ENCODE measurements at places on chromosomes 1 and 21.

DNA sequence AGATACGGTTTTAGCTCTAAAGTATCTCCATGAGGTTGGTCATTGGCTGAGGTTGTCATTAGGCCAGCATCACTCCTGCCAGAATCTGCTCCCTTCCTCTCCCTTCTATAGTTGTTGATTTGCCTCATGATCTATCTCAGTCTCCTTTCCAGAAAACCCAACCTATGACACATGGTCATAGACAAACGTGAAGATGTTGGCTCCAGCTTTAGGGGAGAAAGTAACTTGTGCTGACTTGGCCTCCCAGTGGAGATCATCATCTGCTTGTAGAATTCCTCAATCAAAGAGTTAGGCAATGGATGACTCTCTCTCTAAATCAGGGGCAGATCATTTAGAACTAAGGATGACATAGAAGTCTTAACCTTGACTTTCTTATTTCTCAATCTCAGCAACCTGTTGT lies 894.4 kb downstream of the TTLL7 start:
- DNase-seq = no peak

DNA sequence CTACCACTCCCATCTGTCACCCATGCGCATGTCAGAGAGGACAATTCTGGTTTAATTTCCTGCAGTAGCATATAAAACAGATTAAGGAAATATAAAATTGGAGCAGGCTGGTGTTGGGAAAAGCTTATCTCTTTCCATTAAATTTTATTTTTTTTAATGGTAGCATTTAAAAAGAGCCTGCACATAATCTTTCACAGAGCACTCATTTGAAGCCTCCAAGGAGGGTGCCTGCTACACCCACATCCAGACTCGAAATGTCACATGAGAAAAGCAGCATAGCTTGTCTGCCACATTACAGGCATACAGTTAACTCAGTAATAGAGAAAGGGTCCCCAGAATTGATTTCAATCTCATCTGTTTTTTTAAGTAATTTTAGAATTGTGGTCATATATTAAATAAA lies 599.0 kb downstream of the KIF26B start:
- DNase-seq = no peak

DNA sequence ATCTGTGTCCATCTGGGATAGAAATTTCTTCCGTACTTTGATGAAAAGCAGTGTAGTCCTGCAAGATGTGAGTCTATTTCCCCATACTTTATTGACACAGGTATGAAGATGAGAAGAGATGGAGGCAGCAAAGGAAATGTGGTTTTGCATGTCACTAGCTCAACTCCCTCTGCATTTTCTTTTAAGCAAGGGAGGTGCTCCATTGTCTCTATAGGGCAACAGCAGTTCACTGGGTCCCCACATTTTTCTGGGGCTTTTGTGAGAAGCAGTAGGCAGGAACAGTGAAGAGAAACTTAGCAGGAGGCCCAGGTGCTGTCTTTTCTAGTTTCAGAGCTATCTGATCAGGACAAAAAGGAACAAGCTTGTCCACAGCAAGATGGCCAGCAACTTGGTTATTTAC lies 37.1 kb downstream of the C21orf91 start:
- DNase-seq = no peak

GRCh38 chr1:196661345-196661744 lies 9.5 kb downstream of the CFH start:
- no peak for DNase-seq

- no peak for DNase-seq
These were observed 8.6 kb upstream of the ACTRT2 start for GRCh38 chr1:3012456-3013291.

GRCh38 chr1:972726-973458 lies 6.6 kb downstream of the PLEKHN1 start:
- no peak for DNase-seq

DNA sequence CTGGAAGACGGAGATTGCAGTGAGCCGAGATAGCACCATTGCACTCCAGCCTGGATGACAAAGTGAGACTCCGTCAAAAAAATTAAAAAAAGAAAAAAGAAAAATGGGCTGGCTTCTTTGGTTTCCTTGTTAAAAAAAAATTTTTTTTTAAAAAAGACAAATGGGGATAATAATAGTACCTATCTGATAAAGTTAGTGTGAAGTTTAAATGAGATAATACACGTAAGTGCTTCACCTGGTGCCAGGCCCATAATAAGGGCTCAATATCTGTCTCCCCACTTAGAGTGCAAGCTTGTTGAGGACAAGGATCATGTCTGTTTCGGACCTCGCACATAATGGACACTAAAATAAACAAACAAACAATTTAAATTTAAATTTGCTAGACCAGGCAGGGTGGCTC lies 30.0 kb upstream of the HTR1D start:
- no peak for DNase-seq

- no peak for DNase-seq
These were observed 4.8 kb upstream of the ARF1 start for GRCh38 chr1:228077565-228078330.

- peak; percentile 22 for DNase-seq
These were observed 888 bp upstream of the SNRPE start for GRCh38 chr1:203860396-203861025.

- DNase-seq = no peak
These were observed 644.0 kb downstream of the PTPRC start for GRCh38 chr1:199282751-199283305.

DNA sequence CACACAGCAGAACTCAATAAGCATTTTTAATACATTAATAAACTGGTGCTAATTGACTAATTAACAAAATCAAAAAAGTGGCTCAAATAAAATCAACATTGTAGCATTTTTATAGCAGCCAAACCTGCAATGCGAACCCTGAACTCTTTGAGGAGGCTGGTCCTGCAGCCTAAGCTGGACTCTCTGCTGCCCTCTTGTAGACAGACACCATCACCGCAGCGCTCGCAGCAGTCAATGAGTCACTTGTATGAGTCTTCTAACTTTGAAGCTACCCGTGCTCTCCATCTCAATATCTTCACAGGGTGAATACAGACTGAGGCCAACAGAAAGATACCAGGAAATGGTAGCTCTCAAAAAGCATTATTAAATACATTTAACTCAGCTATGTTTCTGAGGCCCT lies 9.7 kb upstream of the KRTAP7-1 start:
- no peak for DNase-seq

- DNase-seq = no peak
These were observed 1.2 kb upstream of the LHX4 start for GRCh38 chr1:180228648-180229482.

DNA sequence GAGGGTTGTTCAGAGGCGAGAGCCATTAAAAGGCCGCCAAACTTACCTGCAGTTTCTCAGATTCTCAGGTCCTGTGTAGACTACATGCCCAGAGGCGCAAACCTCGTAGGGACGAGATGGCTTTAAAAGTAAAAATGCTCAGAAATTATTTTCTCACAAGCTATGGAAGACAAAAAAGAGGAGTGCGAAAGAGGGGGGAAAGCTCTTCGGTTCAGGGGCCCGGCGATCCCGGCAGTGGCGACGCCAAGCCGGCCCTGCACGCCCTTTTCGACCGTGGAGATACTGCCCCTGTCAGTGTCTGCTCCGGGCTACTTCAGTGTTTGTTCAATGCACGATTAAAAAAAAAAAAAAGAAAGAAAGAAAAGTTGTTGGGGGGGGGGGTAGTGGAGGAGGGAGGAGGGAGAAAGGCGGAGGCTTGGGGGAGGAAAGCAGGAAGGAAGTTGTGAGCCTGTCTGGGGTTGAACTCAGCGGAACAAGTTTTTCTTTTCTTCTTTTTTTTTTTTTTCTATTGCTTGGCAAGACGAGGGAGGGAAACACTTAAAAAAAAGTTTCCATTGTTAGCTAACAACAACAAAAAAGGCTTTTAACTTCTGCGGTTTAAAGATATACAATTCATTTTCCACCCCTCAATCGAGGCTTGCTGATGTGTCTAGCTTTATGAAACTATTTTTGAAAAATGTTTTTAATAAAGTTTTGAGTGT lies at the start of gene ITPKB:
Gene ITPKB, minus strand, starts transcription at position 288 of the 701 bp plus-strand sequence. CDS start 1,824 bp downstream, outside the sequence.
- DNase-seq = peak; percentile 74

DNA sequence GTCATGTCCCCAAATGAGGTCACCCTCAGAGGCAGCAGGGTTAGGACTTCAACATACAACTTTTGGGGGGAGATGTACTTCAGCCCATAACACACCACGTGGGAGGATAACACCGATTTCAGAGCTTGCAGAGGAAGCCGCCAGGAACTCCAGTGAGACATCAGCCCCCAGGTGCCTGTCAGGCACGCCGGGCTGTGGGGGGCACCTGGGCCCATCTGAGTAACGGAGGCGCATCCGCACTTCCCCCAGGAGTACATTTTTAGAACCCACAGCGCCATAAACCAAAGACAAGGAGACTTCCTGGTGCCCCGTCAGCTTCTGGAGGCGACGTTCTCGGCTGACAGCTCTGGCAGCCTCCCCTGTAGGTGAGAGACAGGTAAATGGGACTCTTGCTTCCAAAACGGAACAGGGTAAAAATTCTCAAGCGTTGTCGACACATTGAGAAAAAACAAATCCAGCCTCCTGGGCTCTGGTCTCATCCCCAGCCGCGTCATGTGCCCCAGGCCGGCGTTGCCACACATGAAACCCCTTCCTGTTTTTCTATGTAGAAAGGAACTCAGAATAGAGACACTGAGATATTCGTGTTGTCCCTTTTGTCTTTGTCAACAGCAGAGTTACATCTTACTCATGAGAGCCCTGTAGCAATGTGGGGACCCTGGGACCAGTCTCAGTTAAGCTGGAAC lies 93.3 kb downstream of the PDE9A start:
- DNase-seq = peak; percentile 48

DNA sequence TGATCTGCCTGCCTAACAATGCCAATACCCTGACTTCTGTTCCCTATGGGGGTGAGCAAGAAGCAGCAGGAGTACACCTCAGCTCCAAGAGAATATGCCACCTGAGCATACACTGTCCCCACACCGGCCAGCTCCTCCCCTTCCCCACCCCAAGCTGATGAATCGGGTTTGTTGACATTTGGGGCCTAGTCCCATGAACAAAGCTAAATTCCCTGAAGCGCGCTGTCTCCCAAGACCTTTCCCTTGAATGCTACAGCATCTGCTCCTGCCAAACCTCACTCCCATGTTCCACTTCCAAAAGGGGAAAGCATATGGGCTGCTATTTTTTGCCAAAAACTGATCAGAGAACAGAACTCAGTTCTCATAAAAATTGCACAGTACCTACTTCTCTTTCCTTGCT lies 220.4 kb upstream of the CAMK1G start:
- DNase-seq = peak; percentile 17

- DNase-seq = peak; percentile 61
These were observed 24.1 kb downstream of the PIGM start for GRCh38 chr1:160007577-160008200.

- DNase-seq = no peak
These were observed 10.3 kb upstream of the C1orf198 start for GRCh38 chr1:230878591-230878990.

- no peak for DNase-seq
These were observed 39.4 kb downstream of the GLMN start for GRCh38 chr1:92259350-92259749.

- peak; percentile 17 for DNase-seq
These were observed 673 bp downstream of the CD46 start for GRCh38 chr1:207752456-207752998.

- DNase-seq = no peak
These were observed 240.1 kb downstream of the RHOU start for GRCh38 chr1:228975238-228975907.
